ENCODE measurements at places on chromosomes 3 and 15.

DNA sequence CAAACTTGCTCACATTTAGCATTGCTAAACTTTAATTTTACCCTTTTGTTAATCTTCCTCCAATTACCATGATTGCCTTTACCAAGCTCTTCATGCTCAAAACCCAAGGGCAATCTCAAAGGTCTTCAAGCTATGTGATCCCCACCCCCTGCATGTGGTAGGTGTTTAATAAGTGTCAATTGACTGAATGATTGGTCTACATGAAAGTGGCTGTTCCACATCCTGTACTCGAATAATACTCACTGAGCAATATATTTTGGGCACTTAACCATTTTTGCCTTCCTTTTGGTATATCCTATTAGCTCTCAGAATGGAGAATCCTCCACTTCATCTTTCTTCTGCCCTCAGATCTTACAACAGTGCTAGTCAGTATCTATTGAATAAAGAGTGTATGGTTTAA, 17.1 kb downstream of the RBMS3 start:
- DNase-seq, result no peak

DNA sequence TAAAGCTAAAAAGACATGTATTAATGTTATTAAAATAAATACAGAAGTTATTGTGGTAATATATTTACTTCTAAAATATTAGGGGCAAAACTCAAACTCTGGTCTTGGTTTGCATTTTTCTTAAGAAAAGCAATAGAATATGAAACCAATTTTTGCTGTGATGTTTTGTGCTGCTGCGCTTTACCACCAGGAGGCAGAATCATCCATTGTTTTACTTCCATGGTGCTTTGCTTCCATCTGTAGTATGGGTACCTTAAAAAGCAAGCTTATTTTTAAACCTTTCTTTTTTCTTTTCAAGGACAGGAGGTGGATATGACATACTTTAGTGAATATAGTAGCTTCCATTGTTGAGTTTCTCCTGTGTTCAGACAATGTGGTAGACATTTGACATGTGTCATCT, 46.6 kb upstream of the MRPL3 start:
- DNase-seq, result no peak

- DNase-seq, result peak; percentile 97
Measured at GRCh38 chr15:38758043-38758442, 193.4 kb upstream of the RASGRP1 start.

DNA sequence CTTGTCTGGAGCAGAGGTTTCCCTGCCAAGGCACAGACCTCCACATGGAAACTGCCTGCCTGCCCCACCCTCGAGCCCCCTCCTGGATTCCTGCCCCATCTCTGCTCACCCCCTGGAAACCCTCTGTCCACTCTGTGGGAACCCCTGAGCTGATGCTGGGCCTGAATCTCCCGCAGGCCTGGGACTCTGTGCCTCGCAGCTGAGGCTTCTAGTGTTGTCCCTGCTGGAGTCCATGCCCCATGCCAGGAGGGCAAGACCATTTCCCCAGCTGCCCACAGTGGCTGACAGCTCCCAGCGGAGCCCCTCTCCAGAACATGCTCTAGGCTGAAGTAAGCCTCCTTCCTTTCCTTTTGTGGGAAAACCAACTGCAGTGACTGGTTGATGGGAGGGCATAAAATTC, 46.9 kb downstream of the SRGAP3 start:
- no peak for DNase-seq

DNA sequence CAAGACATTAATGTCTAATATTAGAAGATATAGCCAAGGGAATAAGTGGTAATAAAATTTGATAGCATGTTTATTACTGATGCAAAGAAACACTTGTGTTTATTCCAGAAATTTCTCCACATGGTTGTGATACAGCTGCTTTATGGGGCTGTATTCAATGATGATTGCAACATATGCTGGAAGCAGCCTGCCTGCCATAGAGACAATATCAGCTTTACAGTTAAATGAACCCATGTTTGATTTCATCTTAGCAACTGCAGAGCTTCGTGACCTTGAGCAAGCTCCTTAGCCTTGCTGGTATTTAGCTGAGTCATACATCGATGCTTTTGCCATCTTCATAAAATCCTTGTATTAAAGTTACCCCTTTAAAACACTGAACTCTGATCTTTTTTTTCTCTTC, 168.1 kb upstream of the STAC start:
- DNase-seq, result peak; percentile 52

DNA sequence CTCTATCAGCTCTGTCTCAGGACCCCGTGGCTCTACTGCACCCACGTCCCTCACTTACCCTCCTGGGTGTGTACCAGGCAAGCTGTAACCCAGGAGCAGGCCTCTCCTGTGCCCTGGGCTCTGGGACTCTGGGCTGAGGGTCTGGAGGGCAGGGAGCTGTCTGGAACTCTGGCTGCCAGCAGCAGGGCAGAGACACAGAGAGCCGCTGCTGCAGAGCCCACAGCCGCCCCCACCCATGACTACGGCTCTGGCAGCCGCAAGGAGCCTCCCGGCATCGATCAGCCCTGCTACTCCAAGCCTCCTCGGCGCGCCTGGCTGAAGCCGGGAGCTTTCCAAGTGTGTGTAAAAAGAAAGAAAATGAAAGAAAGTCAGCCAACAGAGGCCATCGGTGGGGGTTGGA, 103.7 kb upstream of the ATP2B2 start:
- DNase-seq, result no peak
